ENCODE measurements at places on chromosomes 12 and 14.
A peak's percentile ranks its signal among the peaks of the same experiment; 100 is the strongest.

DNA sequence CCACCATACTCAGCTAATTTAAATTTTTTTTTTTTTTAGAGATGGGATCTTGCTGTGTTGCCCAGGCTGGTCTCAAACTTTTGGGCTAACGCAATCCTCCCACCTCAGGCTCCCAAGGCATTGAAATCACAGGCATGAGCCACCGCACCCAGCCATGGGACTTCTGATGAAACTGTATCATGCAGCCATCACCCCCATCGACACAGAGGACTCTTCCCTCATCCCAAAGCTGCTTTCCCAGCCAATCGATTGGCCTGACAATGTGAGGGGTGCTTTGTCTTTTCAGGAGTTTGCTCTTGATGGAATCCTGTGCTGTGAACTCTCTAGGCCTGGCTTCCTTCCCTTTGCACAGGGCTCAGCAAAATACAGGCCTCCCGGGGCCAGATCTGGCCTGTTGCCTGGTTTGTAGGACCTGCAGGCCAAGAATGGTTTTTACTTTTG lies 59.6 kb upstream of the NCOR2 start:
- no peak for DNase-seq

DNA sequence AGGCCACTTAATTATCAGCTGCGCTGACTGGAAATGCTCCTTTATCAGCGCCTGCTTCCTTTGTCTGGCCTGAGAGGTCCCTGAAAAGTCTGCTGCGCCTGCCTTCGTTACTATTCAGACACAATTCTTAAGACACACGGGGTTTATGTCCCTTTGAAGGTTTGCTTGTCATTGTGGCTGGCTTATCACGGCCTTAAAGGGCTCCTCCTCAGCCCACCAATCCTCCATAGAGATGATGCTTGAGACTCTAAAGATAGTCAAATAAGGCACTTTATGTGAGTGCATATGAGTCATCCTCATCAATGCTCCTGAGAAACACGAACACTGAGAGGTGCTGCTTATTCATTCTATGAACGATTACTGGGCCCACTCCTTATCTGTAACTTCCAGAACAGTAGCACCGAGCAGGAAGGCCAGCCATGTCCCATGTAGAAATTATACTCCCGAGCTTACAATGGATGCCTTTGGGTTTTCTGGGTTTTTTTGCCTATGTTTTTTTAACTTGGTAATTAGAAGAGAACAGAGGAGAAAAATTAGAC lies 1268.2 kb upstream of the TMEM132C start:
- DNase-seq = no peak

- DNase-seq = no peak
Observed at GRCh38 chr12:104505095-104505818, 48.5 kb downstream of the CHST11 start.

- no peak for DNase-seq
Observed at GRCh38 chr12:94031763-94032162, 116.6 kb upstream of the PLXNC1 start.

GRCh38 chr14:51395361-51395849 lies 155.4 kb downstream of the TMX1 start:
- peak; percentile 89 for DNase-seq

GRCh38 chr14:54047645-54048308 lies 91.2 kb upstream of the BMP4 start:
- DNase-seq = no peak

Measured in vagina (tissue), 2 donors.